Right renal cortex interstitium (tissue), 3 donors: ENCODE measurements at places on chromosomes 1 and 21. TPM values are rescaled to one million over a fixed set of nuclear protein-coding genes. Genes with fewer than 3 reads are reported as not detected.

OLFML3 gene
- polyA plus RNA-seq, result 134 TPM

PROK1 gene
- 0.19 TPM for polyA plus RNA-seq

DNA sequence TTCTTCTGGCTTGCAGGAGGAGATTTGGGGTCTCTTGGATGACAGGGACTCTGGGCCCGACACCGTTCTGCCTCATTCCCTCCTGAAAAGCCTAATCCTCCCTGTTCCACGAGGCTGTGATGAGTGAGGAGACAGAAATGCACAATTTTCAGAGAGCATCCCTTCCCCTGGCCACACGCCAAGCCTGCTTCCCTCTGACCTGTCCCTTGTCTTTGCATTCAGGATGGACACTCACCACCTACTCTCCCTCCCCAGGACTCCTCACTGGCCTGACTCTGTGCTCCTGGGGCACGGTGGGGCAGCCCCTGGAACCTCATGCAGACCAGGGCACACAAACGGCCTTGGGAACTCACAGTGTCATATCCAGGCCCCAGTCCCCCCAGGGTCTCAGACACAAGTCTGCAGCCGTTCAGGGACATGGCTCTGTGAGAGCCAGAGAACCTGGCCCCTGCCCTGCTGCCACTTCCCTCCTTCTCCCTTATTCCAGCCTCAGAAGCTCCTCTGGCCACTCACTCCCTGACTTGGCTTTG, 3.5 kb upstream of the PRAMEF12 start:
- no peak for DNase-seq

DNA sequence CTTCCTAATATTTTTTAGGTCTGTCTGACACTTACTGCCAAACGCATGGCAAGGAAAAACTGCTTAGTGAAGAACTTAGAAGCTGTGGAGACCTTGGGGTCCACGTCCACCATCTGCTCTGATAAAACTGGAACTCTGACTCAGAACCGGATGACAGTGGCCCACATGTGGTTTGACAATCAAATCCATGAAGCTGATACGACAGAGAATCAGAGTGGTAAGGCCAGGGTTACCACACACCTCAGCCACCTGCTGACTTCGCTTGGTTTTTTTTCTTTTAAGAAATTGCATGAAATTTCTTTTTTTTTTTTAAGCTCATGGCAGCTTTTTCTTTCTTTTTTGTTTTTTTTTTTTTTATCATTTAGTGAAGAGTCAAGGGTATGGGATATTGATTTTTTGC, 17.2 kb downstream of the ATP1A1 start:
- DNase-seq, result no peak

GRCh38 chr1:201944639-201945038, 1.7 kb downstream of the LMOD1 start:
- no peak for DNase-seq
